ENCODE measurements at places on chromosomes 6 and 20.

- no peak for DNase-seq
Observed at GRCh38 chr20:9279918-9280401, 211.1 kb downstream of the PLCB4 start.

DNA sequence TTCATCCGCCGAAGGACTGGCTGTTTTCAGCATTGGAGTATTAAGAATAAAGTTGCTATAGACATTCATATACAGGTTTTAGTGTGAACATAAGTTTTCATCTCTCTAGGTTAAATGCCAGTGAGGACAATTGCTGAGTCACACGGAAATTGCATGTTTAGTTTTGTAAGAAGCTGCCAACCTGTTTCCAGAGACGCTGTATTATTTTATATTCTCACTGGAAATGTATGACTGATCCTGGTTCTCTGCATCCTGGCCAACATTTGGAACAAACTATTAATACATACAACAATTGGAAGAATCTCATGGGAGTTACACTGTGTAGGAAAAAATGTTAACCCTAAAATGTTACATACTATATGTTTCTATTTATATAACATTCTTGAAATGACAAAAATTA is 16.7 kb upstream of the TGM6 start:
- no peak for DNase-seq

GRCh38 chr6:32741031-32741960 is at the start of gene HLA-DQA2:
HLA-DQA2 (plus strand) TSS chr6:32741391; CDS start chr6:32741444, 53 bp downstream.
- DNase-seq: no peak

- no peak for DNase-seq
Observed at GRCh38 chr6:63023726-63024125, 187.5 kb upstream of the FKBP1C start.

DNA sequence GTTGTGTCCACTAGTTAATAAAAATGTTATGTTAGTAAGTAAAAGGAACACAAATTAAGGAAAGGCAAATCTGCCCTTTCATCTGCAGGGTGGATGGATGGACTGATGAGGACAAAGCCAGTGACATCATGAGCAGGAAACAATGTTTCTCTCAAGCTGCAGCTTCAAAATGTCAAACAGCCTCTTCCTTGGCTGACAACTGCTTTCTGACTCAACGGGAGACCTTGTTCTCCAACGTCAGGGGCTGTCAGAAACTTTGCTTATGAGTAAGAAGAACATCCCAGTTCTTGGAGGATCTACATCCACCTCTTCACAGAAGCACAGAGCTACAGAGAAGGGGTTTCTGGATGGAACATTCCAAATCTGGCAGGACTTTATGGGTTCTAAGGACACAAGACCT is 6.0 kb downstream of the CST2 start:
- no peak for DNase-seq

DNA sequence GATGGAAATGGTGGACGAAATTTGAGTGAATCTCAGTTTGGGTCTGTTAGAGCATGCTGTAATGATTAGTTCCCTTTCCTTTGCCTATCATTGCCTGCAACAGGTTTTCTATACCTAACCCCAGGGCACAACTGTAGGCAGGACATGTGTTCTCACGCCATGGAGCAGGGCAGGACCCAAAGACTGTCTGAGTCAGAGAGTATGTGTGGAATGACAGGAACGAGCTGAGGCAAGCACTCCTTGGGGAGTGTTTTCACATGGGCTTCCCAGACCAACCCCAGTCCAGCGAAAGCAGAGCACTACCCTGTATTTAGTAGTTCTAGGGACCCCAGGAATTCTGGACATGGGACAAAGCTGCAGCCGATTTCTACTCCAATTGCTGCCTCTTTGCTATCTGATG is 234.2 kb downstream of the HACE1 start:
- DNase-seq: peak; percentile 81

Data from non-pigmented ciliary epithelial cell (primary cell).